IgD-negative memory B cell (primary cell): ENCODE measurements at places on chromosomes 7 and 10. TPM values are rescaled to one million over a fixed set of nuclear protein-coding genes. Genes with fewer than 3 reads are reported as not detected.

SMKR1 gene
- 8.3 TPM for polyA plus RNA-seq

PLXNA4 gene
- polyA plus RNA-seq, result not detected

CHRM2 gene
- not detected for polyA plus RNA-seq

ITGB8 gene
- polyA plus RNA-seq, result not detected

PDE6C gene
- not detected for polyA plus RNA-seq

IGFBP1 gene
- not detected for polyA plus RNA-seq

HOXA6 gene
- 0.39 TPM for polyA plus RNA-seq

PSTK gene
- polyA plus RNA-seq, result 7.0 TPM

NUTM2B gene
- polyA plus RNA-seq, result 0.21 TPM

HDAC9 gene
- 81.2 TPM for polyA plus RNA-seq

CNPY1 gene
- polyA plus RNA-seq, result not detected

LIPN gene
- polyA plus RNA-seq, result 0.31 TPM

SEMA3A gene
- 0.08 TPM for polyA plus RNA-seq

VIM gene
- polyA plus RNA-seq, result 352 TPM

DNAJC12 gene
- polyA plus RNA-seq, result not detected

GNAT3 gene
- polyA plus RNA-seq, result not detected

FFAR4 gene
- polyA plus RNA-seq, result not detected

IFIT2 gene
- polyA plus RNA-seq, result 13.6 TPM

GIMAP7 gene
- 24.1 TPM for polyA plus RNA-seq

RTKN2 gene
- 0.05 TPM for polyA plus RNA-seq

GUSB gene
- 51.2 TPM for polyA plus RNA-seq

RBP3 gene
- polyA plus RNA-seq, result not detected

FAM20C gene
- polyA plus RNA-seq, result not detected

NEUROG3 gene
- polyA plus RNA-seq, result not detected

FAM25A gene
- polyA plus RNA-seq, result not detected

GPR158 gene
- polyA plus RNA-seq, result not detected

EPDR1 gene
- 0.63 TPM for polyA plus RNA-seq

GNGT1 gene
- polyA plus RNA-seq, result not detected

PRKAR2B gene
- polyA plus RNA-seq, result 1.1 TPM

INSYN2A gene
- polyA plus RNA-seq, result not detected

PAPSS2 gene
- polyA plus RNA-seq, result 0.13 TPM

EBLN1 gene
- not detected for polyA plus RNA-seq

TFAM gene
- polyA plus RNA-seq, result 56.0 TPM

TMEM270 gene
- polyA plus RNA-seq, result not detected

EGR2 gene
- 2.6 TPM for polyA plus RNA-seq

VPS37D gene
- 0.39 TPM for polyA plus RNA-seq

BTBD16 gene
- not detected for polyA plus RNA-seq

OPALIN gene
- polyA plus RNA-seq, result not detected
